ENCODE measurements at places on chromosomes 7 and 10. TPM values are rescaled to one million over a fixed set of nuclear protein-coding genes. Genes with fewer than 3 reads are reported as not detected.

- peak; percentile 14 for ATAC-seq
Measured at GRCh38 chr7:151520419-151521261, 945 bp upstream of the RHEB start.

DNA sequence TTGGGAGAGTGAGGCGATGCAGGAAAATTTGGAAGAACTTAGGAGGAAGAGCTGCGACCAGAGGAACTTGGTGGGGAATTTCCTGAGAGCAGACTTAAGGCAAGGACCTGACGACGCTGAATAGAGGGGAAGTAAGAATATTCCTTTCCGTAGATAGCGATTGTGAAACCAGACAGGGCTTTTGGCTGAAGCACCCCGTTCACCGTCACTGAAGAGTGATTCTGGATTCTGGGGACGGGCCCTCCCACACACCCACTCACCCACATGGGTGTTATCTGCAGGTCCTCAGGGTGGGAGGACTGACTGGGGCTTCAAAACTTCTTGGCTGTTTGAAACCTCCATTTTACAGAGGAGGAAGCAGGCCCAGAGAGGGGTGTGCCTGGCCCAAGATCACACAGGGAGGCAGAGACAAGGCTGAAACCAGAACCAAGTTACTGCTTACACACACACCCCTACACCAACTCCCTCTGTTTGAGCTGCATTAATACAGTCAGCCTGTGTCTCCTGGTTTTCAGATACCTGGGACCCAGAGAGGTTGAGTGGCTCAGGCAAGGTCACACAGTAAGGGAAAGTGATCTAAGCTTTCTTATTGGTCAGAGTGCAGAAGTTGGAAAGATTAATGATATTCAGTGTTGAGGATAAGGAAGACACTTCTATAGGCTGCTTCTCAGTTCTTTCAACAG, 37.2 kb upstream of the CDH23 start:
- ATAC-seq = peak; percentile 63

- no peak for ATAC-seq
Measured at GRCh38 chr10:67114945-67115344, 189.1 kb downstream of the LRRTM3 start.

DNA sequence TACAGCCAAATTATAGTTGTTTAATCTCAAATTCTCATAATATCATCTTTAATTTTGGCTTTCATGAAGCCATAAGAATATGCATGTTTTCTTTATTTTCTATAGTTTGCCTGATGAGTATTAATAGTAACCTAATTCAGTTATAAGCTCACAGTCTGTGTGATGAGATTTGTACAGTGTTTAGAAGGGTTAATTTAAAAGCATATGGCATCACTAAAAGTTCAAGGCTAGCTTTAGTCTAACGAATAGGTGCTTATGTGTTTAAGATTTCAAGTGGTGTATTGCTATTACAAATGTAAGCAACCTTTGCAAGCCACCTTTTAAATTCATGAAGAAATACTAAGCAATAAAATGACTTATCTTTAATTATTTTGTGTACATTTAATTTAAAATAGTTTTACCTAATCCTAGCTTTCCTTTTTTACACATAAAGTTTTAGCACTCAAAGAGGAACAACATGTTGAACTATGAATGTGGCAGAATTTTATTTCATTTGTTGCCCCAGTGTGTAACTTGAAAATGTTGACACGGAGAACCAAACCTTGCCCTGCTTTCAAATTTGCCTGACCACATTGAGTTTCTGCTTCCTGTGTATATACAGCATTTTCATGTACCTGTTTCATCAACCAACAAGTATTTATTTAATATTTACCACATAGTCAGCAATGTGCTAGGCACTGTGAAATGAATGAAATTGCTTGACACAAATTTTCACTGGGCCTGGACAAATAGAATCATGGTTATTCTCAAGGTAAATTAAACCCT, 41.5 kb downstream of the TET1 start:
- no peak for ATAC-seq

The LZTS2 gene
- total RNA-seq = 135 TPM

GRCh38 chr7:46524350-46524749, 603.3 kb upstream of the IGFBP3 start:
- no peak for ATAC-seq

The MEST gene
- 2.5 TPM for total RNA-seq

GRCh38 chr10:15324611-15325010, 46.5 kb downstream of the FAM171A1 start:
- no peak for ATAC-seq

GRCh38 chr7:18866359-18867036, 250.9 kb downstream of the TWIST1 start:
- ATAC-seq = peak; percentile 93

The VSIR gene
- 83.6 TPM for total RNA-seq

The PODXL gene
- total RNA-seq = 29.7 TPM

DNA sequence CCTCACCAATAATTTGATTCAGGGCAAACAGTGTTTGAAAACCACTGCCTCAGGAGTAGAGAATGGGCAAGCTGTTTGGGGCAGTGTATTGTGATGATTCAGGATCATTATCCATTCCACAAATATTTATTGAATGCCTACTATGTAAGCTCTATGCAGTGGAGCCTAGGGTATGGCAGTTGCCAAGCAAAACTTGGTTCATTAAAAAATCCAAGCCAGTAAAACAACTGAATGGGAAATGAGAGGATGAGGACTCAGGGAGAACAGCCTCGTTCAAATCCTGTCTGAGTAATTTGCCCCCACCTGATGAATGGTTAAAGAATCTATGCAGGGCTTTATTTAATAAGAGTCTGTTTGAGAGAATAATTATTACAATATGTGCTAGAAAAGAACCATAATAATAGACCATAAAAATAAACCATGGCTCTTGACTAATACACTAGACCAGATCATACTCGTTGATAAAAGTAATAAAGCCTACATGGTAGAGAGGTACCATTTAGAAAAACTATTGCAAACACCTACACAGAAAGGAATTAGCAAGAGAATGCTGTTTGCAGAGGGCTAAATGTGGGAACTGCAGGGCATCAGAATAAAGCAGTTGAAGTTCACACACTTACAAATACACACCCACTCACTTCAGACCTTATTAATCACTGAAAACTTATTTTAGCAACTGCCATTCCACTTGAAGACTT, 71.7 kb downstream of the CREB5 start:
- no peak for ATAC-seq

DNA sequence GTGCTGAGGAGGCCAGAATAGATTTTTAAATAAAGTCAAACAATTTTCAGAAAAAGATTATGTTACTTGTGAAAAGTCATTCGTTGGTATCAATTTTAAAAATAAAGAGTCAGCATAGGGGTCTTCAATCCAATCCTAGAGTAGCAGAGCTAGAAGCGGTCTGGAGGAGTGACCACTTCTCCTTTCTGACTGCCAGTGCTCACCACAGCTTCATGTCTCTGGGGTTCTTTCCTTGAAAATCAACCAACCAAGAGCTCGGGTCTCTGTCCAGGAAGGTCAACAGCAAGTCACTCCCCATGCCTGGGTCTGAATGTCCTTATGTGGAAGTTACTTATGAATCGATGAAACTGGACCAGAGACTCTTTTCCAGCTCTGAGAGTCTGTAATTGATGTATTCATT, 14.3 kb downstream of the PTPRN2 start:
- no peak for ATAC-seq

The DGKB gene
- total RNA-seq = 19.9 TPM

GRCh38 chr10:306675-307185, 171.5 kb downstream of the ZMYND11 start:
- peak; percentile 37 for ATAC-seq

DNA sequence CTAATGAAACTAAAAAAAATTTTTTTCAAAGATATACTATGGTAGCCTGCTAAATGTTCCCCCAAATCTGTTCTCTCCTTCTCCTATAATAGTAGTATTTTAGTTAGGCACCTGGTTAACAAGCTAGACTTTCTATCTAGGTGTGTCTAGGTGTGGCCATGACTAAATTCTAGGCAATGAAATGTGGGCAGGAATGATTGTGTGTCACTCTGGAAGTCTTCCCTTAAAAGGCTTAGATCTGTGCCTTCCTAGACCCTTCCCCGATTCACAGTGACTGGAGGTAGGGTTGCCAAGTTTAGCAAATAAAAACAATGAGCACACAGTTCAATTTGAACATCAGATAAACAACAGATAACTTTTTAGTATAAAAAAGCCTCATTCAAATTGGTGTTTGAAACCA, 8.3 kb upstream of the ARHGAP21 start:
- no peak for ATAC-seq

DNA sequence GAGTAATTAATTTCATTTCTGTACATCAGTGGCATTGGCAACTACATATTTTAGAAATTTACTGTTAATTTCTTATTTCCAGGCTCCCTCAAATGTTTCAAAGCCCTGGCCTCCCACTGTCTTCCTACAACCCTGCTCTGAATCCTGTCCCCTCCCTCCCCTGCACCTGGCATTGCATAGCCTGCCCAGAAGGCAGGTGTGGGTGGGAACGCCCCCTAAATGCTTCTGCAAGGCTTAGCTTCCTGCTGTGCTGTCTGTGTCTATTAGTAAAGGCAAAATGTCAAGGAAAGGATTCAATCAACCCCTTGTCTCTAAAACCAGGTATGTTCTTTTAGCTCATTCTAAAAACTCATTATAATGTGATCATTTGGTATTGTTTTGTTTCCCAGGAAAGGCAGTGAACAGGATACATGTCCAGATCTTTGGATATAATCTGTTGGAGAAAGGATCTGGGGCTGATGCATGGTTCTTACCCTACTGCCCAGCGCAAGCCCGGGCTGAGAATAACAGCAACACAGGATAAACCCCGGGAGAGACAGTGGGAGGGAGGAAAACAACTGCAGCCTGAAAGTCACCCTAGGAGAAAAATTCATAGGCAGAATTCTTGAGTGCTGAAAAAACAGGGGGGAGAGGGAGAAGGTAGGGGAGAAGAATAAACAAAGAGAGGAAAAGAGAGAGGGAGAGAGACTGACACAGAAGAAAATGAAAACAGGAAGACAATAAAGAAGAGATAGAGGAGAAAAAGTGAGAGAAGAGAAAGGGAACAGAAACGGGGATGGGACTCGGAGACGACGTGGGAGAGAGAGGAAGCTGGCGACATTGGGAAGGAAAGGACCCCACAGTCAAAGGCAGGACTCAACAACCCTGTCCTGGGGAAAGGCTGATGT, 589 bp downstream of the ZNF488 start:
- ATAC-seq = no peak

DNA sequence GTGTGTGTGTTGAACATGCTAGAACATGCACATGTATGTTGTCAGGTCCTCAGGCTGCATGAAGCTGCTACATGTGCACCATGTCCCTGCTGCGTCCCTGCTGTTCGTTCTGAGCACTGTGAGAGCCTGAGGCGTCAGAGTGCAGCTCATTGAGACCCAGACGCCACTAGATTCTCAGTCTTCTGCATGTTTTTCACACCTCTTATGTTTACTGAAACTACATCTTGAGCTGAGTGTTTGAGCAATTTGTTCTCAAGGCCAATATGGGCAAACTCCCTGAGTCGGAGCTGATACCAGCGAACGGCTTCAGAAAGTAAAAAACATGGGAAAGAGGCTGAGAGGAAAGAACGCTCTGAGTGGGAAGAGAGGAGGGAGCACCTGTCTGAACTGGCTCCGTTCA, 350.4 kb downstream of the PAXIP1 start:
- no peak for ATAC-seq

- no peak for ATAC-seq
Measured at GRCh38 chr7:2309889-2310331, 4.3 kb downstream of the SNX8 start.

DNA sequence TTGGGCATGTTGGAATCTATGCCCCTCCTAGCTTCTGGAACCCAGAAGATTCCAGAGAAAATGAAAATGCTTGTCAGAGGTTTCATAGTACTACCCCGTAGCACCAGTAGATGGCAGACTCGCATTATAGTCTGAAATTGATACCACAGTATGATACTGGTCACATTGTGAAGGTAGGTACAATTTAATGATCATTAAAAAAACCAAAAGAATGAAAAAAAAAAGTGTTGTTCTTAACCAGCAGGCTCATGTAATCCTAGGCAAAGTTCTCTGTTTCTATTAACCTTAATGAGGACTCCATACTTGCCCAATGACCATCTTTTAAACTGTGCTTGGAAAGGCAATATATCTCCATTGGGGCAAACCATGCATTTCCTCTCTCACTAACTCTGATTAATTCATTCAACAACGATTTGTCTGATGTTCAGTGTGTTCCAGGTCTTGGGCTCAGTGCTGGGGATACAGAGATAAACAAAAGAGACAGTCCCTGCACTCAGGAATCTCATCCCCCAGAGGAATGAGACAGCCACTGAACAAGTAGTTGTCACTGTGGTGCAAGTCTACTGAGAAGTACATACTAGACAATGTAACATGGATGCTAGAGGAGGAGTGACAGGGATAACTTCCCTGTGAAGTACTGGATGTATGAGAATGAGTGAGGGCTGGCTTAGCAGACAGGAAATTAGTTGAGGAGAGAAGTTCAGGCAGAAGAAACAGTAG, 223.5 kb upstream of the PHYHIPL start:
- ATAC-seq = peak; percentile 60

The HGF gene
- total RNA-seq = 10.4 TPM

GRCh38 chr7:64359543-64359942, 45.8 kb downstream of the ZNF736 start:
- no peak for ATAC-seq

The KLF14 gene
- 0.08 TPM for total RNA-seq

DNA sequence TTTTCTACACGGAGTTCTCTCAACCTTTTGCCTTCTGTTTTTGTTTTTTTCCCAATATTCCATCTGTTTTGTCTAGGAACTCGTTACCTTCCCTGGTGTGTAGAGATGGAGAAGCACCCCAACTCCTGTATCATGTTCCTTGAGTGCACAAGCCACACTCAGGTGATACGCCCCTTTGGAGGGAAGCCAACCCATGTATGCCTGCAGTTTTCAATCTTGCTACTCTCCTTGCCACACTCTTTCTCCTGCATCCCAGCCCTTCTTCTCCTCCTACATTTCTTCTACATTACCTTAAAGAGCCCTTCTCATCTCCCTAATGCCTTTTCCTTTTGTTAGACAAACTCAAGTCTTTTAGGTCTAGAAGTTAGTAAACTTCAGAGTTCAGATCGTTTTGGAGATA, 10.2 kb upstream of the SP4 start:
- no peak for ATAC-seq

DNA sequence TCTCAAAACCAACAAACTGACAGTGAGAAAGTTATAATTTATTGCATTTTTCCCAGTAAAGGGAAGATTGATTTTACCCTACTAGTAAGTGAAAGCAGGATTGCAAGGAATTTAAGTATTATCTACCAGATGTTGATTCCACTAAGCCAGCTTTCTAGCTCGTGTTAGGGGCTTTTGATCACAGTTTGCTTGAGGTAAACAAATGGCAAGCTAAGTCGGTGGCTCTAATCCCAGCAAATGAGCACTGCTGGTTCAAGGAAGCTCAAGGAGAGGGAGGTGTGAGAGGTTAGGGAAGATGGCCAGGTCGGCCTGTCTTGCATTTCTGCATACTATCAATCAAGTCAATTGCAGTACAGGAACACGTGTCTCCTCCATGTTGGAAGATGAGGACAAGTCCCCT, 448.7 kb upstream of the POM121L12 start:
- no peak for ATAC-seq

Data from gastroesophageal sphincter (tissue), 4 donors.